ENCODE measurements at places on chromosomes 5 and 9.
A peak's percentile ranks its signal among the peaks of the same experiment; 100 is the strongest.

DNA sequence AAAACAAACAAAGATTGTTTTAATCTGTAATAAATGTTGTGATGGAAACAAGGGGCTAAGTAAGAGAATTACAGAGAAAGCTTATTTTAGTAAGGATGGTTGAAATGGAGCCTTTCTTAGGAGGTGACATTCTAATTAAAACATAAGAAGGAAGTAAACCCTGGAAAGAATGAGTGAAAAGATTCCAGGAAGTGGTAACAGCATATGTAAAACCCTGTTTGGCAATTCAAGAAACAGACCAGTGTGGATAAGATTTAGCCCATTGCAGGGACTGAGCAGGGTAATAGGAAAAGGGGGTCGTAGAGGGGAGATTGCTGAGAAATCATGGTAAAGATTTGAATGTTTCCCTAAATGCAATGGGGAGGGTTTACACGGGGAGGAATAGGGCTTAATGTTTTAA is 21.6 kb upstream of the PIP5K1B start:
- no peak for DNase-seq

- no peak for DNase-seq
Measured at GRCh38 chr9:70902171-70902570, 219.2 kb downstream of the TRPM3 start.

GRCh38 chr5:134609232-134609851 is 23.3 kb downstream of the SAR1B start:
- no peak for DNase-seq

- no peak for DNase-seq
Measured at GRCh38 chr5:33524476-33524875, 83.7 kb downstream of the TARS1 start.

DNA sequence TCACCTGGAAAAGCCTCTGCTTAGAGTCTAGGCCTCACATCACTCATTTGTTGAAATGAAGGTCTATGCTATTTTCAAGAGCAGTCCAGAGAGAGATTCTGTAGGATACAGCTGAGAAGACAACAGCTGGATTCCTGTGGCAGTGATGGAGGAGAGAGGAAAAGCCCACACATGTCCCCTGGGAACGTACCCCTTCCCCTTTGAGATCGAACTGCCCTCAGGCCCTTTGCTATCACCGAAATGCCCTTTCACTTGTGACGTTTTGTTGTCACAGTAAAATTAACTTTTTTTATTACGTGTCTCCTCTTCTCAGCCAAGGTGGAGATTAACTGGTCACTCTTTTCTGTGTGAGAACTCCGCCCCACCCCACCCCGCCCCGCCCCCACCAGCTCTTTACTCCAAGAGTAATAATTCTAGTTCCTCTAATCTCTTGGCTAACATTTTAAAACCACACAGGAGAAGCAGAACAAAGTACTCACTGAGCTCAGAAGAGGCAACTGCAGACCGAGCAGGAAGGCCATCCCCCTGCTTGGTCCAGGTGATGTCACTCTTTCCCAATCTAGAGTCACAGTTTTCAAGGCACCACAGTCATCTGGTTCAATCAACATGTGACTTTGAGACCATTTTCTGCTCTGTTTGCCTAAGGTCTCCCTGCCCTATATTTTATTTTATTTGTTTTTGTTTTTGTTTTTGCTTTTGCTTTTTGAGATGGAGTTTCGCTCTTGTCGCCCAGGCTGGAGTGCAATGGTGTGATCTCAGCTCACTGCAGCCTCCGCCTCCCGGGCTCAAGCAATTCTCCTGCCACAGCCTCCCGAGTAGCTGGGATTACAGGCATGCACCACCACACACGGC is 105.6 kb downstream of the SUSD1 start:
- peak; percentile 36 for DNase-seq

- no peak for DNase-seq
Measured at GRCh38 chr5:146339715-146340259, 1.1 kb downstream of the POU4F3 start.

GRCh38 chr9:16551692-16552091 is 318.8 kb downstream of the BNC2 start:
- DNase-seq = no peak

DNA sequence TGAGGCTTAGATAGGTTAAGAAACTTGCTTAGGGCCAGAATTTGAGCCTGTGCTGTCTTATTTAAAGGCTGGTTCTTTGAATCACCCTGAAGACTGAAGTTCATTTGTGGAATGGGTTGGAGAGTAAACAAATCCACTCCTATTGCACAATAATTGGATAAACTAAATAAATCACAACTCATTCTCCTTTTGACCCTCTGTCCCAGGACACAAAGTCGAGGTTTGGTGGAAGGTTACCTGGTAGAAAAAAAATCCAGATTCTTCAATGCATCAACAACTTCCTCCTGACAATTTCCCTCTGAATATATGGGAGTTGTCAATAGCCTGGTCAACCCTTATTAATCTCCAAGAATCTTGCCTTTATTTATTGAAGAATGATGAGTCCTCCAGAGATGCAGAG is 28.9 kb downstream of the TBC1D2 start:
- DNase-seq = no peak

- DNase-seq = no peak
Measured at GRCh38 chr5:82882316-82882715, 194.9 kb downstream of the TMEM167A start.

GRCh38 chr9:131398204-131398603 is 4.3 kb downstream of the PRRC2B start:
- DNase-seq = peak; percentile 31

DNA sequence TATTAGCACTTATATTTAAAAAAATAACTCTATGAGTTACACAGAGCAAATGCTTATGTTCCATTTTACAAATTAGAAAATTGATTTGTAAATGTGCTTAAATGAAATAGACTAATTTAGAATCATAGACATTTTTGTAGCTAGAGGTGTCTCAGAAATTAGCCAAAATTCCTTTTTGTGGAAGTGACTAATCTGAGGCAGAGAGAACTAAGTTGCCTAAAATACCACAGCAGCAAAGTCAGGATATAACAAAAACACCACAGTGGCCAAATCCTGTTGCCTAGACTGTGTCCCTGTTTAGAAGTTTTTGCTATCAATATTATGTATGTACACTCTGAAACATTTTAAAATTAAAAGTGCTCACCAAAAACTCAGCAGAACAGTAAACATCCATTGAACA is 18.7 kb downstream of the ADAMTSL1 start:
- DNase-seq = no peak

GRCh38 chr5:19314840-19315239 is 673.2 kb downstream of the CDH18 start:
- no peak for DNase-seq

DNA sequence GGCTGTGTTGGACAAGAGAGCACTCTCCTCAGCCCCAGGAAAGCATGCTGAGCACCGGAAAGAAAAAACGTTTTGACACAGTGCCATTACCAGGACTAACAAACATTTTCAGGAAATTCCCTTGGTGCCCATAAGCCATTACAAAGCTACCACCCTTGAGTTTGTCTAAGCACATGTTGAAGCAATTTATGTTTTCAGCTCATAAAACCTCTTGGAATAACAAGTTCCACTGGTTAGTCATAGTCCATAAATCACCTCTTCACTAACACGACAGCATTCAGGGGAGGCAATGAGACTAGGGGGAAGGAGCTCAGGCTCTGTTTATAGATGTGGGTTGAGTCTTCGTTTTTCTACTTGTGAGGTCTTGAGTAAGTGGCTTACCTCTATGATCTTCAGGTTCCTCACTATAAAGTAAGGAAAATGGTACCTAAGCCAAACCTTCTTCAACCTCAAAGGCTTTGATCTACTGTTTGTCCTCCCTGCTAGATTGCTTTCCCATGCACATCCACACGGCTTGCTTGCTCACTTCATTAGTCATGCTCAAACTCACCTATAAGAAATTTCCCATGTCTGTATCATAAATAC is 65.4 kb downstream of the DRD1 start:
- no peak for DNase-seq

DNA sequence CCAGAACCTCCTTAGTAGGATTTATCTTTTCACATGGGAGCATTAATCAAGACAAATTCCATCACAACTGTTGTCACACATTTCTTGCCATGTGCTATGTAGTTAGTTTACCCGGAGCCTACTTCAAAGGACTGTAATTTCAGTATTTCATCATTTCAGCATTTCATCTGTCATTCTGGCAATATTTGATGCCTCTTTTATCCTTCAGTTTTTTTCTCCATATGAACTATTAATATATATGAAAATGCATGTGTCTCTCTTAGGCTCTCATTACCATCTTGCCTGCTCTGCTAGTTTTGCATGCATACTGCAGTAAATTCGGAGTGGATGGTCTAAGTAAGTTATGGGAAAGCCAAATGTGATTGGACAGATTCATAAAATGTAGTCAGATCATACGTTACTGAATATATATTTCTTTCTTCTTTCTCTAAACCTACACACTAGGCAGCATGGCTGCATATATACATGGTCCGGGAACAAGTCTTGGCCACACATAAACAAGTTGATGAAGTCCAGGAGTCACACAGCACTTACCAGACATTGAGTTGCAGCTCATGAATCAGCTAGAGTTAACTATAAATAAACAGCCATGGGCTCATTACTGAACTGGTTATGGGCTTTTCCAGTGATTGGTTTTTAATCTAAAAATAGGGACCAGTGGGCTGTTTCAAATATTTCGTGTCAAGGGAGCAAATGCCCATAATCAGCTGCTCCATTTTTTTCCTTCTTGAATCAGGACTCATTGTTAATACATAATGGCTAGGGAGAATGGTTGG is 46.6 kb downstream of the SPATA31D1 start:
- no peak for DNase-seq
